Activated CD4-positive, alpha-beta T cell treated with anti-CD3 and anti-CD28 coated beads, Interleukin-2, amount 10 ng/mL, durations not matched to agents 7 days and 5 days (primary cell): ENCODE measurements at places on chromosomes 2 and 18. TPM values are rescaled to one million over a fixed set of nuclear protein-coding genes. Genes with fewer than 3 reads are reported as not detected.

- DNase-seq: no peak
Observed at GRCh38 chr2:54559593-54560145, 103.5 kb downstream of the SPTBN1 start.

DNA sequence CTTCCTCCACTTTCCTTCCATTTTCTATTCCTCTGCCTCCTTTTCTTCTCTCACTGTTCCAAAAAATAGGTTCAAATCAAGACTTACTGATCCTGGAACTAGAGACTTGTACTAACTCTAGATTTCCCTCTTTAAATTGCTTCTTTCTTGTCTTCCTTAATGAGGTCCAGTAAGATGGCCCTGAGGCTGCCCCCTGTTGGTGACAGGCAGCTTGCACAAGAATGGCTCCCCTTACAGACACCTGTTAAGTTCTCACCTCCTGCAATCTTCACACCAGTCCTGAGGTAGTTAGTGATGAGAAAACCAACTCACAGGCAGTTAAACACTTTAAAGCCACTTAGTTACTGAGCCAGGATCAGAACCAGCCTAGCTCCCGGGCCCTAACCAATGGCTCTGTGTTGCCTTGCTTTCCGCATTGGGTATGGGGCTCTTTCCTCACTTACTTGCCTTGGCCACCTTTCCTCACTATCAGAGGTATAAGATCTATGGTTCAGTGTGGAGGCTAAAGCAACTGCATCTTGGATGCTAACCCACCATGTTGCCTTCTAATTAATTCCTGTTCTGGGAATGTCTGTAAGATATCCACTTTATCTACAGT lies 130.6 kb downstream of the AKAIN1 start:
- no peak for DNase-seq

- no peak for DNase-seq
Observed at GRCh38 chr2:68127358-68128242, 30.1 kb upstream of the PNO1 start.

DNA sequence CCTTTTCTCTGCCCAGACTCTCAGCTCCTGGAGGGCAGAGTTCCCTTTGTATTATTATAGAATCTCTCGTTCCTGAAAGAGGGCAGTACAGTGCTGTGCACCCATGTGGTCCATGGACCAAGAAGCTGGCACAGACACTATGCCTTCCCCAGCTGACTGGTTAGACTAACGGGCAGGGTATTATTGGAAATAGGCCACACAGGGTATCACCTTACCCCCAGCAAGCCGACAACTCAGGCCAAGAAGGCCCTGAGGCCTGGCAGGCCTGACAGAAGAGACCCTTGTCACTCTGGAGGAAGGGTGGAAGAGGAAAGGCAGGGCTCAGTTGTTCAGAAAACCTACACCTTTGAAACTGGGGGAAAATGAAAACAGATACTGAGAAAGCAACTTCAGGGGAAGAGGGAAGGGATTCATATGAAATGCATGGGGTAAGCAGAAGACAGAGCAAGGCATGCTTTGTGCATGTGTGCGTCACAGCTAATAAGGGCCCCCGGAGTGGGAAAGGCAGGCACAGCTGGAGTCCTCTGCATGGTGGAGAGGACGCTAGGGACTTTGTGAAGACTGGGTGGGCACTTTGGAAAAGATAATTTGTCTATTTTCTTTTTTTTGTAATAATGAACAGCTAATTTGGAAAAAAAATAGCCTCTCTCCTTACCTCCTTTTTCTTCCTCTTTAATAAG lies 476.8 kb upstream of the CELF4 start:
- no peak for DNase-seq

- no peak for DNase-seq
Observed at GRCh38 chr2:12284487-12284886, 432.2 kb upstream of the TRIB2 start.

The TRPM8 gene
- total RNA-seq: not detected
